ENCODE measurements at places on chromosomes 5 and 9.

- no peak for DNase-seq
Measured at GRCh38 chr5:16609412-16609811, 7.4 kb downstream of the RETREG1 start.

DNA sequence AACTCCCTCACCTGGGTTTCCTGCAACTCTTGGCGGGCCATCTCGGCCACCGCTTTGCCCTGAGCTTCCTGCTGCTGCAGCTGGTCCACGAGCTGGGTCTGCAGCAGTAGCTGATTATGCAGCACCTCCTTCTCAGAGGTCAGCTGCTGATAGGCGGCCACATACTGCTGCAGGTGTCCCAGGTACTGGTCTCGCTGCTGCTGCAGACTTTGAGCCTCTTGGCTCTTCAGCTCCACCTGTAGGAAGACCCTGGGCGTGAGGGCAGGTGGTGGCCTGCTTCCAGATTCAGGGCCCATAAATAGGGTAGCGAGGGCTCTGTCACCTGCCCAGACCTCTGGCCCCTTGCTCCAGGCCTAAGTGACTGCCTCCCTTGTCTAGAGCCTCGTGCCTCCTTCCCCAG is 16.7 kb downstream of the GOLGA2 start:
- no peak for DNase-seq

GRCh38 chr9:7223981-7224380 is 466.2 kb downstream of the KDM4C start:
- no peak for DNase-seq

- DNase-seq, result no peak
Measured at GRCh38 chr5:134647750-134648424, 698 bp upstream of the SEC24A start.

DNA sequence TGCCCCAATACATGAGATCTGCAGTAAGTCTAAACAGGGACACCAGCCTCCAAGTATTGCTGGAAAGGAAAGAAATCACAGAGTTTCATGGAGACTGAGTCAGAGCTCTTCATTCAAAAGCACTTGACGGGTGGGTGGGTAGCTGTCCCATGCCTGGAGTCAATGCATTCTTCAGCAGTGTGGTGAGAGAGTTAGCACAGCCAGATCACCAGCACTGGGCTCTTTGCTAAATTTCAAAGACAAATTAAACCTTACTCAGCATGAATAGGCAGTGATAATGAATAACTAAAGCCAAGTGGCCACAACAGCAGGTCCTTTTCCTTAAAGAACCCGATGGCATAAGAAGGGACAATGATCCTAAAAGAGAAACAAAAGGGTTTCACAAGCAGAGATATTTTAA is 192.4 kb downstream of the ACTL7B start:
- DNase-seq, result no peak

Measured in SW 1271 (cell line).